ENCODE measurements at places on chromosomes 11 and 22.

GRCh38 chr11:83990160-83990733, 704.1 kb upstream of the CCDC90B start:
- no peak for DNase-seq

- DNase-seq: no peak
Measured at GRCh38 chr22:43540529-43540923, 128.7 kb downstream of the MPPED1 start.

DNA sequence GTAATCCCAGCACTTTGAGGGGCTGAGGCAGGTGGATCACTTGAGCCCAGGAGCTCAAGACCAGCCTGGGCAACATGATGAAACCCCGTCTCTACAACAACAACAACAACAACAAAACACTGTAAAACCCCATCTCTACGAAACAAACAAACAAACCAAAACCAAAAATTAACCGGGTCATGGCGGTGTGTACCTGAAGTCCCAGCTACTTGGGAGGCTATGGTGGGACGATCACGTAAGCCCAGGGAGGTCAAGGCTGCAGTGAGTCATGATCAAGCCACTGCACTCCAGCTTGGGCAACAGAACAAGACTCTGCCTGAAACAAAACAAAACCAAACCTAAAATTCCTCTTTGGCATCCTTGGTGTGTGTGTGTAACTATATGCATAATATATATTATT, 7.0 kb upstream of the POLA2 start:
- no peak for DNase-seq

DNA sequence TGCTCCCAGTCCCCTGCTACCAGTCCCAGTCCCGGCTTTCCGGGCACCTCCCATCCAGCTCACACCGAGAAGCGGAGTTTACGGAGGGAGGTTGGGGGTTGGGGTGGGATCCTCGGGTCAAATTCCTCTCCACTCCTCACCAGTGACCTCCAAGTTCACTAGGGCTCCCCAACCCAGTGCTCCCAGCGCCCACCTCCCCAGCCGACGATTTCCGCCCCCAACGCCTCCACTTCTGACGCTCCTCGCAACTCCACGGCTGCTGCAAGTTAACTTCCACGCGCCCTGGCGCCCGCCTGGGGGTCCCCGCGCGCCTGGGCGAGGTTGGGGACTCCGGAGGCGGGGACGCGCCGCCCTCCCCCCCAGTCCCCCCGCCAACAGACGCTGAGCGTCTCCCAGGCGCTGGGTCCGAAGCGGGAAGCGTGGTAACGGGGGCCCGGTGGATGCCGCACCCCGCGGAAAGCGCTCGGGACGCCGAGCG, 526 bp downstream of the TPST2 start:
- DNase-seq: peak; percentile 31

DNA sequence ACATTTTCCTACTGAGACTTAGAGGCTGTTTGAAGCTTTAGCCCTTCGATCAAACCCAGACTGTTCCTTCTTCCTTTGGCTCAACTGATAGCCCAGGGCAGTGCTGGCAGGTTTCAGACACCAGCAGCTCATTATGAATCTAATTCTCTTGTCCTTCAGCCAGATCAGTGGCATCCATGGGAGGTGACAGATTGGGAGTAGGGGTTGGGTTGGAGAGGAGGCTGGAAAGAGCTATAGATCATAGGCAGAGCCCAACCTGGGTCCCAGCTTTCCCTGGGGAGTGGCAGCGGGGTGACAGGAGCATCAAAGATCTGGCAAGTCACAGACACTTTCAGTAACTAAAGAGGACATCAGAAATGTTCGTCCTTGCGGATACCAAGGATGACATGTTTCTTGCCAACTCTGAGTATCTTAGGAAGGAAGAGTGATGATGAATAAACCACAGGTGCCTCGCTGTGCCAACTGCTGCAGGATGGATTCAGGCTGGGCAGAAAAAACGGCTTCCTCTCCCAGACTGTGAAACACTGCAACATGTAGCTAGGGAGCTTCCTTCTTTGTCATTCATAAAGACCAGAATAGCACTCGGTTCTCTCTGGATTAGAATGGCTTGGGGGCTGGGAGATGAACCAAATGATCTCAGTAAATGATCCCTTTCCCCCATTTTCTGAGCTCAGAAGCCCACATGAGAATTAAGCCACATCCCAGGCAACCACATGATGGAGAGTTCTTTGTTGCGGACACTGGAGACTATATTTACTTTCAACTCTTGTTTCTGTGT, 19.1 kb downstream of the ABCC8 start:
- no peak for DNase-seq

DNA sequence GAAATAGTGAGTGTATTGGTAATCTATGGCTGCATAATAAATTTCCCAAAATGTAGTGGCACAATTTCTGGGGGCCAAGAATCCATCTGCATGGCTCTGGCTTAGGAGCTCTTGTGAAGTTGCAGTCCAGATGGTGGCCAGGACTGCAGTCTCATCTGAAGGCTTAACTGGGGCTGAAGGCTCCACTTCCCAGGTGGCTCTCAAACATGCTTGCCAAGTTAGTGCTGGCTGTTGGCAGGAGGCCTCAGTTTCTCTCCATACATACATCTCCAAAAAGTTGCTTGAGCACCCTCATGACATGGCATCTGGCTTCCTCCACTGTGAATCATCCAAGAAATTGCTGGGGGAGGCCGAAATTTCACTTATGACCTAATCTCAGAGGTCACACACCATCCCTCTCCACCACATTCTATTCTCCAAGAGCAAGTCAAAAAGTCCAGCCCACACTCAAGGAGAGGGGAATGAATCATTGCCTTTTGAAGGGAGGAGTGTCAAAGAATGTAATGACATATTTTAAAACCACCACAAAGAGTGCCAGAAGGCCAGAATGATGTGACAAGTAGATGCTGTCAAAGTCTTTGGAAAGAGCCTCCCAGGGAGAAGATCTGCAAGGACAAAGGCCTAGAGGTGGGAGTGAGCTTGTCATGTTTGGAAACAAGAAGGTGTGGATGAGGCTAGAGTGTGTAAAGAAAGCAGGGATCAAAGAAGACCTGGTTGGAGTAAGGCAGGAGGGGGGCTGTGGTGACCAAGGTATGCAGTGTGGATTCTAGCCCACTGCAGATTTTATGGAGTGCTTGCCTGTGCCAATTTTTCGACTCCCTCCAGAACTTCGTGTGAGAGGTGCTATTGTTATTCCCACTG, 566.2 kb downstream of the MIAT start:
- no peak for DNase-seq

DNA sequence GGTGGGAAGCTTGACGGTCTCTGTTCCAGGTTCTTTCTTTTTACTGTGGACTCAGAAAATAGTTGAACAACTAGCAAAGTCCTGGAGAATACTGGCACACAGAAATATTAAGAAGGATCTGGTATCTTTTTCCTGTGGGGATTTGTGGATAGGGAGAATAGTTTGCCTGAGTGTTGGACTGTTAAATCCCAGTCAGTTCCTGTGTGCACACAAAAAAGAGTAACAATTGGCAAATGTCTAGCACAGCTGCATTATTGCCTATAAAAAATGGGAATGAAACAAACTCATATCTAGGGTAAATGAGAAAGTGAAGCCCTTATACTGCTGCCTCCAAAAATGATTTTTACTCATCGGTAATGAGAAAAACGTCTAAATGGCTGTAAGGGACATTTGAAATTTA, 828.2 kb downstream of the JRKL start:
- no peak for DNase-seq

GRCh38 chr11:94588366-94588942, 21.3 kb downstream of the PIWIL4 start:
- no peak for DNase-seq

GRCh38 chr11:79013509-79013908, 427.3 kb downstream of the TENM4 start:
- DNase-seq: no peak

DNA sequence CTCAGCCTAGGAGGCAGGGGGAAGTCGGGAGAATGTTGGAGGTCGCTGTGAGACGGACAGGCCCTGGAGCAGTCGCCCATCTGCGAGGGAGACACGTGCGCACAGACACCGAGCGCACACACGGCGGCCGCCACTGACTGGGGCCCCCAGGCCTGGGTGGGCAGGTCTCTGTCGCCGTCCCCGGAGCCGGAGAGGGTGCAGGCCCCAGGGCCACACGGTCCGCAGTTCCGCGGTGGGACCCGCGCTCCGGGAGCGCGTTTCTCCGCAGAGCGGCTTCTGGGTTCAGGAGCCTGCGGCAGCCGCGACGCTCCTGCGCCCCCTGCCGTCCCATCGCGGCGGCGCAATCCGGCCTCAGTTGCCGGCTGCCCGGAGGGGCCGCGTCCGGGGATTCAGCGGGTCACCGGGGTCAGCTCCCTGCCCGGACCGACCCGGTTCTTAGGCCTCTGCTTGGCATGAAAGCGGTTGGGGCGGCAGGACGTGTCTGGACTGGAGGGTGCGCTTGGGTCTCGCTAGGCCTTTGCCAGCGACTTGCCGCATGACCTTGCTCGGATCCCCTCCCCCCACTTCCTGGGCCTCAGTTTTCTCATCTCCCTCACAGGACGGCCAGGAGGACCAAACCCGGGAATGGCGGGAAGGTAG, 31.2 kb downstream of the PDE2A start:
- peak; percentile 46 for DNase-seq

DNA sequence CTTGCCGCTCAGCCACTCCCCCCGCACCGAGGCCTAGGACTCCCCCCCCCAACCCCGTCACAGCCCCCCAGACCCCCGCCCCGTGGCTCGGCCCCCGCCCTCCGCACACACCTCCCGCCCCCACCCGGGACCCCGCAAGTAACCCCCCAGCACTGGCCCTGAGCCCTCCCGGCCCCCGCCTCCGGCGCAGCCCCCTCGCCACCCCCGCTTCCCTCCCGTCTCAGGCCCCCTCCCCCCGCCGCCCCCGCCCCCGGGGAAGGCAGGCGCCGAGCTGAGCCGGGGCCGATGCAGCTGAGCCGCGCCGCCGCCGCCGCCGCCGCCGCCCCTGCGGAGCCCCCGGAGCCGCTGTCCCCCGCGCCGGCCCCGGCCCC, 1.5 kb downstream of the SHANK3 start:
- no peak for DNase-seq

DNA sequence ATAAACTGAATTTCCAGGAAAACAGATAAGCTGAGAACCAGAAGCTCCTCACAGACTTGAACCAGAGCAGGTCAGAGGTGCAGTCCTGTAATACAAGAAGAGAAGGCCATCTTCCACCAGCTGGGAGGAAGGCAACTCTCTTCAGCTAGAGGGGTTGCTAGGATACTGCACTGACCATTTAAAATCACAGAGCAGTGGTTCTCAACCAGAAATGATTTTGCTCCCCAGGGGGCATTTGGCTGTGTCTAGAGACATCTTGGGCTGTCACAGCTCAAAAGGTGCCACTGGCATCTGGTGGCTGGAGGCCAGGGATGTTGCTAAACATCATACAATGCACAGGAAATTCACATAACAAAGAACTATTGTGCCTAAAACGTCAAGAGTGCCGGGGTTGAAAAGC, 17.2 kb downstream of the OPCML start:
- no peak for DNase-seq

- DNase-seq: no peak
Measured at GRCh38 chr11:74371269-74372052, 26.8 kb downstream of the PGM2L1 start.

DNA sequence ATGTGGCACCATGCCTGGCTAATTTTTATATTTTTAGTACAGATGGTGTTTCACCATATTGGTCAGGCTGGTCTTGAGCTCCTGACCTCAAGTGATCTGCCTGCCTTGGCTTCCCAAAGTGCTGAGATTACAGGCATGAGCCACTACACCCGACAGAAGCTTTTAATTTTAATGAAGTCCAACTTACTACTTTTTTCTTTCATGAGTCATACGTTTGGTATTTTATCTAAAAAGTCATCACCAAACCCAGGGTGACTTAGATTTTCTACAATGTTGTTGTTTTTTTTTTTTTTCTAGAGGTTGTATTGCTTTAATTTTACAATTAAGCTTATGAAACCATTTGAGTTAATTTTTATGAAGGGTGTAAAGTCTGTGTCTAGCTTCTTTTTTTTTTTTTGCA, 34.9 kb downstream of the JRKL start:
- DNase-seq: no peak

DNA sequence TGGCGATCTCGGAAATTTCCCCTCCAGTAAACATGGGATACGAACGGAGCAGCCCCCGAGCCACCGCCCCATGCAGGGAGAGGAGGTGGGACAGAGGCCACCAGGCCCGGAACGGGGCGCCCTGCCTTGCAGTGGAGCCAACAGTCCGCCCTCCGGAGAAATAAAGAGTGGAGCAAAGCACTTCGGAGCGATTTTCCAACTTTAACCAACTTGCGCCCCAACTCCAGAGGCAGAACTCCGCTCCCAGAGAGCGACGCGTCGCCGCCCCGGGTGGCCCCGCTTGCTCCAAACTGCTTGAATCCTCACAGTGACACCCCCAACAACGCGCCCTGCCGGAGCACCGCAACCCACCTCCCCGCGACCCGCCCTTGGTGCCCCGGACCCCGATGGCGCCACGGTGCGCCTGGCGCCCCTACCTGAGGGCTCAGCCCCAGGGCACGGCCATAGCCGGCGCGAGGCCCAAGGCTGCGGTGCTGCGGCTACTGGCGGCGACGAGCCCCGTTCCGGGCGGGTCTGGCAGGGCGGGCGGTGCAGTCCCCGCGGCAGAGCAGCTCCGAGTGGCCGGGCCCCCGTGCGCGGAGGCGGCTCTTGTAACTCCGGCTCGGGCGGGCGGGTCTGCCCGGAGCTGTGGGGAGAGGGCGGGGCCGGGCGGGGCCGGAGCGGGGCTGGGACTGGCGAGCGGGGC, at the start of gene AHNAK:
AHNAK (minus strand) TSS at position 563 of the 685 bp plus-strand sequence. CDS start 10,708 bp downstream, outside the sequence.
- DNase-seq: peak; percentile 59

- no peak for DNase-seq
Measured at GRCh38 chr11:36713715-36714114, 115.7 kb upstream of the RAG2 start.

GRCh38 chr11:47948137-47948536, 32.2 kb upstream of the PTPRJ start:
- DNase-seq: no peak

GRCh38 chr11:43576320-43576802, 104.2 kb upstream of the HSD17B12 start:
- no peak for DNase-seq

DNA sequence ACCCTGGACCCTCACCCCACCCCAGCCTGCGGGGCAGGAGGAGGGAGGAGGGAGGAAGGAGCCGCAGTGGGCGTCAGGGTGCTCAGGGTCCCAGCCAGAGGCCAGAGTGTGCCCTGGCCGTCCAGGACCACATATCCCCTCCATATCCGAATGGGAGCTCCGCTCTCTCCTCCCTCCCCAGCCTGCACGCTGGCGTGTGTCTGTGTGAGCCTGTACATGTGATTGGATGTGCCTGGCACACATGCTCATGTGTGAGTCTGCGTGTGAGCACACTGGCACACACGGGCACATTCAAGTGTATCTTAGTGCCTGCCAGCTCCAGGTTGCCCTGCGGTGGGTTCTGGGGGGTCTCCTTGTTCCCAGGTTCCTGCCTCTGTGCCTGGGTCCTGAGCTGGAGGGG, 8.1 kb downstream of the TSSC4 start:
- no peak for DNase-seq

- no peak for DNase-seq
Measured at GRCh38 chr11:47538741-47539565, 14.0 kb downstream of the CELF1 start.

- DNase-seq: no peak
Measured at GRCh38 chr11:69911310-69912160, 92.3 kb upstream of the FGF3 start.

DNA sequence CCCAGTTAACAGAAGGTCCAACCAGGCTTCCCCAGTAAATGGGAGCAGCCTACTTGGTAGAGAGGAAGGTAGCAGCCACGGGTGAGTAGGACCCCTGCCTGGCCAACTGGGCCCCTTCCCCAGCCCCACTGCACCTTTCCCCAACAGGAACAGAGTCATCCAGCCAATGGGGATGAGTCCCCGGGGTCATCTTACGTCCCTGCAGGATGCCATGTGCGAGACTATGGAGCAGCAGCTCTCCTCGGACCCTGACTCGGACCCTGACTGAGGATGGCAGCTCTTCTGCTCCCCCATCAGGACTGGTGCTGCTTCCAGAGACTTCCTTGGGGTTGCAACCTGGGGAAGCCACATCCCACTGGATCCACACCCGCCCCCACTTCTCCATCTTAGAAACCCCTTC, 6.6 kb downstream of the RIC8A start:
- DNase-seq: no peak

All from naive thymus-derived CD4-positive, alpha-beta T cell (primary cell).